Cortex of kidney (tissue), 1 donor: ENCODE measurements at places on chromosomes 6 and 20.

DNA sequence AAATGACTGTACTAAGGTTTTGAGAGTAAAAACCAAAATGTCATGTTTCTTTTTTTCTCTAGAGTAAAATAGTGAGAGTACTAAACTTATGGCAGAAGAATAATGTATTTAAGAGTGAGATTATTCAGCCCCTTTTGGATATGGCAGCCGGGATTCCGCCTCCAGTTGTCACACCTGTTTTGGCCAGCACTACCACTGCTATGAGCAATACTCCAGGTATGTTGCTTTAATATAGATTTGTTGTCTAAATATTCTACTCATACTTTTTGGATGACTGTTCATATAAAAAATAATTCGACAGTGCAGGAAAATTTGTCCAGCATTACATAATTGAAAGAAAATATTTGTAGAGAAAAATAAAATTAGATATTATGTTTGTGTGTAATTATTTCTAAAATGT lies 59.5 kb downstream of the SCAF8 start:
- no peak for DNase-seq

GRCh38 chr6:18391023-18391422 lies 3.9 kb downstream of the RNF144B start:
- DNase-seq = no peak

- DNase-seq = no peak
Measured at GRCh38 chr20:38139156-38139912, 25.7 kb downstream of the TGM2 start.

GRCh38 chr6:34095136-34095505 lies 50.8 kb downstream of the GRM4 start:
- DNase-seq = no peak

DNA sequence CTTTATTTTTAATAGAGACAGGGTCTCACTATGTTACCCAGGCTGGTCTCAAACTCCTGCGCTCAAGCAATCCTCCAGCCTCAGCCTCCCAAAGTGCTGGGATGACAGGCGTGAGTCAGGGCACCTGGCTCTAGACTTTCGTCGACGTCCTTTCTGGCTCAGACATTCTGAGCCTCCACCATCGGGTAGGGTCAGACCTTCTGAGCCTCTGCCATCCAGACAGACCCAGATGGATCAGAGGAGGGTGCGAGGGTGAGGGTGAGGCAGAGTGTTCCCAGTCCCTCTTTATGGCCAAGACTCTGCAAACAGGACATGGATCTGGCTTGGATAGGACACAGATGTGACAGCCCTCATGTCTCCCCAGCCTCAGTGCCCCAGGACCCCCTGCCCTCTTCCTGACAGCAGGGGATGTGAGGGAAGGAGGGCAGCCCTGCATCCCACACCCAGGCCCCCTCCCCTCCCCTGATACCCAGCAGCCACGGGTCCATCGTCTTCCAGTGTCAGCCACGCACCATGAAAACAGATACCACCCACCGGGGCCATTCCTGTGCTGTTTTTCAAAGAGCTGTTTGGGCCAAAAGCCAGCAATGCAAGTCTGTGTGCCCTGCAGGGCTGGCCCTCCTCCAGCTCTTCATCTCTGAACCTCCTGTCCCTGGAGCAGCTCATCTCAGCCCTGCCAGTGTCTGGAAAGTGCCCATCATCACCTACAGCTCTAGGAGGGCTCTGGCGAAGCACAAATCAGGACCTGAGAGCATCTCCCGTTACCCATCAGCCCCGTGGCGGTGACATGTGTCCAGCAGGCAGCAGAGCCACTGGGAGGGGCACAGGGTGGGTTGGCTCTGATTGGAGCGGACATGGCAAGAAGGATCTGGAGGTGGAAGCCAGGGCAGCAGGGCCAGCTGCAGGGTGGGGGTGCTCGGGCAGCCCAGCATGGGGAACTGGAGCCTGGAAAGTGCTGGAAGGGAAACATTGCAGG lies 208.4 kb downstream of the PREX1 start:
- DNase-seq = no peak

- no peak for DNase-seq
Measured at GRCh38 chr6:31763619-31763940, 1.1 kb downstream of the SAPCD1 start.

DNA sequence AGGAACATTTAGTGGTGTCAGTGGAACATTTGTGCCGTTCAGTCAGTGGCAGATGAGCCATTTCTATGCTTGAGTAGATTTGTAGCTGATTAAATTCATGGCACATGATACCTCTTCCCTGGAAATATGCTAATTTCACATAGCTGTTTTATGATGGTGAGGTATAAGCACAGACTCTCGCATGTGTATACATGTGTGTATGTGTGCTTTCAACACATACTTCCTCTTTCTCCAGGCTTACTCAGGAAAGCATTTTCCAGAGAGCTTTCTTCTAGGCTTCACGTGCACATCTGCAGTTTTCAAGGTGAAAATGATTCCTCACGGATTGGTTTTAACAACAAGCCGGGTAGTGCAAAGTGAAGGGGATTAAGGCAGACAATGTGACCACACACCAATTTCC lies 396.5 kb downstream of the HDGFL1 start:
- no peak for DNase-seq
